ENCODE measurements at places on chromosomes 3 and 15. TPM values are rescaled to one million over a fixed set of nuclear protein-coding genes. Genes with fewer than 3 reads are reported as not detected.

- H3K27ac ChIP-seq: no peak overlapping the region
- H3K4me3 ChIP-seq: no peak overlapping the region
- no peak for DNase-seq
- no peaks in the 10 kb centered on the region for H3K36me3 ChIP-seq
- H3K4me1 ChIP-seq: no peaks in the 10 kb centered on the region
These were observed 298.3 kb downstream of the MEX3B start for GRCh38 chr15:81747482-81747881.

DNA sequence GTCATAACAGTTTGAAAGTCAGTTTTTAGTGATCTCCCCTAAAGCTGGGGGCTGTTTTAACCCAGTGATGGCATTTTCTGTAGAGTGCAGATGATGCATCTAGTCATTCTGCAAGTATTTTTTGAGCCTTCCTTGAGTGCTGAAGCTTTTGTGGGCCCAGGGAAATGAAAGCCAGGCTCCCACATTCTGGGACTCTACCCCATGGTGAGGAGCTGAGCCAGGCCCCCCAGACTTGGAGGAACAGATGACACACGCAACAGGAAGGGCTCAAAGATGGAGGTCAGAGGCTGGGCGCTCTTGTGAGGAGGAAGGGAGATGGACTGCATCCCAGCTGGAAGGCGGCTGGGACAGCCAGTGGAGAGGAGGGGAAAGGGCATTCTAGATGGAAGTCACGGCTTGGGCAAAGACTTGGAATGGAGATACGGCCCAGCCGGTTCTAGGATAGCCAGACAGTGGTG, 40.8 kb downstream of the MRAS start:
- DNase-seq: no peak
- H3K4me3 ChIP-seq: no peak overlapping the region
- no peak overlapping the region for H3K27ac ChIP-seq
- H3K27me3 ChIP-seq: peaks cover 2% of the 10 kb centered on the region
- H3K36me3 ChIP-seq: no peaks in the 10 kb centered on the region

DNA sequence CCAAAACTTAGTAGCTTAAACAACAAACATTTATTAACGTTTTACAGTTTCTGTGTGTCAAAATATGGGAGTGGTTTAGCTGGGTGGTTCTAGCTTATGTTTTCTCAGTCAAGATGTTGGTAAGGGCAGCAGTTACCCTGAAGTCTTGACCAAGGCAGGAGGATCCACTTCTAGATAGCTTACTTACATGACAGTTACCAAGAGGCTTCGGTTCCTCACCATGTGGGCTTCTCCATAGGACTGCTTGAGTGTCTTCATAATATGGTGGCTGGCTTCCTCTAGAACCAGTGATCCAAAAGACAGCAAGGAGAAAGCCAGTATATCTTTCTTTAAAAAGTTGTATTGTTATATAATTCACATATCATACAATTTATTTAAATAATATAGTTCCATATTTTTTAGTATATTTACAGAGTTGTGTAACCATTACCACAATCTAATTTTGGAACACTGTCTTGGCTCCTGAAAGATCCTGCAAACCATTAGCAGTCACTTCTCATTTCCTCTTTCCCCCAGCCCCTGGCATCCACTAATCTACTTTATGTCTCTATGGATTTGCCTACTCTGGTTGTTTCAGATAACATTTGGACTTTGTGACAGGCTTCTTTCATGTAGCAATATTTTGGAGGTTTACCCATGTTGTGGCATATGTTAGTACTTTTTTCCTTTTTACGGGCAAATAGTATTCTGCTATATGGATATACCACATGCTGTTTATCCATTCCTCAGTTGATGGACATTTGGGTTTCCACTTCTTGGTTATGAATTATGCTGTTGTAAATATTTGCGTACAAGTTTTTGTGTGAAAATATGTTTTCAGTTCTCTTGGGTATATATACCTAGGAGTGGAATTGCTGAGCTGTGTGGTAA, 33.3 kb downstream of the MAPK6 start:
- H3K36me3 ChIP-seq: peaks cover 27% of the 10 kb centered on the region
- no peak overlapping the region for H3K27ac ChIP-seq
- no peaks in the 10 kb centered on the region for H3K27me3 ChIP-seq
- DNase-seq: no peak
- no peak overlapping the region for H3K4me3 ChIP-seq

GRCh38 chr15:53536479-53537120, 222.9 kb downstream of the WDR72 start:
- no peak overlapping the region for H3K4me3 ChIP-seq
- H3K27me3 ChIP-seq: no peaks in the 10 kb centered on the region
- no peaks in the 10 kb centered on the region for H3K36me3 ChIP-seq
- no peaks in the 10 kb centered on the region for H3K4me1 ChIP-seq
- no peak overlapping the region for H3K27ac ChIP-seq
- DNase-seq: no peak

- no peaks in the 10 kb centered on the region for H3K36me3 ChIP-seq
- H3K27me3 ChIP-seq: peaks cover 4% of the 10 kb centered on the region
- peak overlapping the region; percentile 73 for H3K27ac ChIP-seq
- H3K4me1 ChIP-seq: peaks cover 75% of the 10 kb centered on the region
- DNase-seq: peak; percentile 32
These were observed 2.6 kb downstream of the MAP2K1 start for GRCh38 chr15:66389098-66389858.

DNA sequence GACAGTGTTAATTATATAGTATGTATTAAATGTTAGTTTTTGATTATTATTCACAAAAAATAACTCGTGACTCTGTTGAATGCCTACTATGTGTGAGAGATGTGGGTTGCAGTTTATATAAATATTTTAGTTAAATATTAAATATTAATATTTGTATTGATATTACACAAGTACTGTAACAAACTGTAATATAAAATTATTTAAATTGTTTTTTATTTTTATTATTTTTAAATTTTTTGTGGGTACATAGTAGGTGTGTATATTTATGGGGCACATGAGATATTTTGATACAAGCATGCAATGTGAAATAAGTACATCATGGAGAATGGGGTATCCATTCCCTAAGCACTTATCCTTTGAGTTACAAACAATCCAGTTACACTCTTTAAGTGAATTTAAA, 196.1 kb upstream of the ZNF717 start:
- H3K36me3 ChIP-seq: no peaks in the 10 kb centered on the region
- no peak overlapping the region for H3K4me3 ChIP-seq
- no peak overlapping the region for H3K27ac ChIP-seq
- no peaks in the 10 kb centered on the region for H3K4me1 ChIP-seq
- H3K27me3 ChIP-seq: no peaks in the 10 kb centered on the region

GRCh38 chr3:111156517-111156916, 84.9 kb downstream of the NECTIN3 start:
- no peaks in the 10 kb centered on the region for H3K4me1 ChIP-seq
- peaks cover under 1% of the 10 kb centered on the region for H3K27me3 ChIP-seq
- H3K36me3 ChIP-seq: no peaks in the 10 kb centered on the region
- no peak for DNase-seq
- no peak overlapping the region for H3K4me3 ChIP-seq
- no peak overlapping the region for H3K27ac ChIP-seq

- H3K36me3 ChIP-seq: peaks cover 42% of the 10 kb centered on the region
- no peak overlapping the region for H3K4me3 ChIP-seq
- H3K4me1 ChIP-seq: no peaks in the 10 kb centered on the region
- H3K27me3 ChIP-seq: no peaks in the 10 kb centered on the region
- DNase-seq: no peak
These were observed 253.2 kb downstream of the BBX start for GRCh38 chr3:107775974-107776373.

- no peaks in the 10 kb centered on the region for H3K36me3 ChIP-seq
- no peaks in the 10 kb centered on the region for H3K4me1 ChIP-seq
- DNase-seq: no peak
- peaks cover 6% of the 10 kb centered on the region for H3K27me3 ChIP-seq
These were observed 13.6 kb upstream of the AHSG start for GRCh38 chr3:186599142-186599784.

DNA sequence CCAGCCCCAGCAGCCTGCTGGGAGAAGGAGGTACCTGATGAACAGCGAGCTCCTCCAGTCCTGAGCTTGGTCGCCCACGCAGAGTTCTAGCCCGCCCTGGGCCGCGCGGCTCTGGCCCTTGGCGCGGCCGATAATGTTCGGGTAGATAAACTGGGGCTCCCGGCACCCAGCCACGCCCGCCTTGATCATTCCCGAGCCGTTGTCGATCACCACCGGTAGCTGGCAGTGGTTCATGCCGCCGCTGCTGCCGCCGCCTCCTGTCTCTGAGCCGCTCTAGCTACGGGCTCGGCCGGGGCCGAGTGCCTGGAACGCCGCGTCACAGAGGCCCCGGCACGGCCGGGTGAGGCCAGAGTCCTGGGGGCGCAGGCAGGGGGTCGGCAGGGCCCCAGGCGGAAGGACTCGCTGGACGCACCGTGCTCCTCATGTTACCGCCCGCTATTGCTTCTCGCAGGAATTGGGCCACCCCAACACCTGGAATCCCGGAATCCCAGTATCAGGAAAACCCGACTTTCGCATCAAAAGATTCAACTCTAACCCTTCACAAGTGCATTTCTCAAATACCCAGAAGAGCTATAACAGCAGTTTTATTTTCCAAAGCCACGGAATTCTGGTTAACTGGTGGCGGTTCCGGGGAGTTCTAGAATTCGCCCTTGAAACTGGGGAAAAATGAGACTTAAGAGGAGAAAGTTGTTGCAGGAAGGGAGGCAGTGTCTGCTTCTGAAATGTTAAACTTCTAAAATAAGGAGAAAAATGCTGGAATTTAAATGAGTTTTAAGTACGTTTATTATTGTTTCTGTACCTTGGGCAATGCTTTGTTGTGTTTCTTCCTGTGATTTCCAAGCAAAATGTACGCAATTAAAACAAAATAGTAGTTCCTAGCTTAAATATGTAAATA, at the start of gene ACTRT3:
Gene ACTRT3, minus strand, starts transcription at position 275 of the 895 bp plus-strand sequence. Its CDS starts 41 bp downstream, at position 234.
- H3K4me1 ChIP-seq: peaks cover 43% of the 10 kb centered on the region
- DNase-seq: peak; percentile 43
- H3K27me3 ChIP-seq: peaks cover 26% of the 10 kb centered on the region
- peak within 1 kb of the TSS; percentile 90 for H3K4me3 ChIP-seq
- peak within 1 kb of the TSS; percentile 90 for H3K27ac ChIP-seq

DNA sequence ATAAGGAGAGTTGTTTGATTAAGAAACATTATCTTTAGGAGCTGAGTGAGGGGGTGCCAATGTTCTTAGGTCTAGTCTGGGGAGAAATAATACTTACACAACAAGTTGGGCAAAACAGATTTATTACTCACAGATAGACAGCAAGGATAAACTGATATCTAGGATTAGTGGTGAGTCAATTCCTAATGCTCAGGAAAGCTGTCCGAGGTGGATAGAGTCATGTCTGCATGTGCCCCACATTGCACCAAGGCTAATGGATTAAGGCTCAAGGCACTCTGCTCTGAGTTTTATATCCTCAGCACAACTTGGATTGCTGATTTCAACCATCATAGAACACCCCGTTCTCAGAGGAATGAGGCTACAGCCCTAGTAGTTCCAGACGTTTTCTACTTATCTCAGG, 1042.3 kb downstream of the OTOL1 start:
- no peak overlapping the region for H3K4me3 ChIP-seq
- no peak for DNase-seq
- H3K36me3 ChIP-seq: no peaks in the 10 kb centered on the region
- no peak overlapping the region for H3K27ac ChIP-seq
- no peaks in the 10 kb centered on the region for H3K27me3 ChIP-seq

- H3K4me3 ChIP-seq: no peak overlapping the region
- no peaks in the 10 kb centered on the region for H3K36me3 ChIP-seq
- no peaks in the 10 kb centered on the region for H3K4me1 ChIP-seq
- no peak overlapping the region for H3K27ac ChIP-seq
- DNase-seq: no peak
These were observed 26.5 kb downstream of the DAPK2 start for GRCh38 chr15:64019764-64020163.

- no peak for DNase-seq
- H3K4me1 ChIP-seq: no peaks in the 10 kb centered on the region
- H3K36me3 ChIP-seq: no peaks in the 10 kb centered on the region
- H3K27ac ChIP-seq: no peak overlapping the region
- H3K4me3 ChIP-seq: no peak overlapping the region
These were observed 74.8 kb upstream of the NAALADL2 start for GRCh38 chr3:174784206-174784934.

DNA sequence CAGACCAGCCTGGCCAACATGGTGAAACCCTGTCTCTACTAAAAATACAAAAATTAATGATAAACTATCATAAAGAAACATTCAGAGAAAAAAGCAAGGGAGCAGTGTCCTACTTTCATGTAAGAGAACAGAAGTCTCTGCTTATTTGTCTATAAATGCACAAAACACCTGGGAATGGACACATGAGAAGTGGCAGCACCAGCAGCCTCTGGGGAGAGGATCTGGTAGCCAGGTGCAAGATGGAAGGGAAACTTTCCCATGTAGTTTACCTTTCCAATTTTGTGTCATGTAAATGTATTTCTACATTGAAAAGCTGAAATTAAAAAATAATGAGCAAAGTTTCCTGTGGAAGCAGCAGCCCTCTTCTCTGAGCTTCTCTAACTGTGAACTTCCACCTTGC, 18.8 kb downstream of the SCAP start:
- no peak overlapping the region for H3K4me3 ChIP-seq
- peak overlapping the region; percentile 34 for H3K27ac ChIP-seq
- peaks cover 9% of the 10 kb centered on the region for H3K36me3 ChIP-seq
- DNase-seq: no peak
- H3K27me3 ChIP-seq: no peaks in the 10 kb centered on the region

GRCh38 chr3:182808041-182808770, 14.9 kb downstream of the ATP11B start:
- no peak overlapping the region for H3K4me3 ChIP-seq
- peaks cover 100% of the 10 kb centered on the region for H3K4me1 ChIP-seq
- DNase-seq: no peak

DNA sequence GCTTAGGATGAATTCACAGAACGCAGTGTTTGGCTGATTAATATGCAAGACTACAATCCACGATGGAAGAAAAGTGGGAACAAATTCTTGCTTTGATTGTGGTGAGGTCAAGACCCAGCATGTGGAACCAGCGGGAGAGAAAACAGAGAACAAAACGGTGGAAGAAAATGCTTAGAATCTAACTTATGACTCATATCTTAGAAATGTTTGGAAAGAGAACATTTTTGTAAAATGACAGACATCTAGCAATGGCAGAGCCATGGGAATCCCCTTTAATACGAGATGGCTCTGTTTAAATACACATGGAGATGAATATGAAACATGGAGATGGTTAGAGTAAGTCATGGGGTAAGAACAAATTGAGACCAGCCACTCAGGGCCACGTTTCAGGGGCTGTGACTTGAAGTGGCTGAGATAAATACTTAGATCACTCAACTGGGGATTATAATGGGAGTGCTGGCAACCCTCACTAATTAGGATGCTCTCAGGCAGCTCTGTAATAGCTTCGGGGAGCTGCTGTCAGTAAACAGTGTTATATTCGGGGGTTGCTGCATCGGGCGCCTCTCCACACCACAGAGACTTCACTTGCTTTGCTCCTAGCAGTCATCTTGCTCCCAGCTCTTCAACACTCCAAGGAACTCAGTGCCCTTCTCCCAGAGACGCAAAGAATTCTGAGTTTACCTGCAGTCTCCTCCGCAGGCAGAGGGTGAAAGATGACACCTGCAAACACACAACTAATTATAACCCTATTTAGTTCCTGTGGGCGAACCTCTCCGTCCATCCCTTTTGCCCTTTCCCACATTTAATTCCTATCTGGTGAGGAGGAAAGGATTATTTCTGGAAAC, 68.0 kb upstream of the ONECUT1 start:
- no peak overlapping the region for H3K4me3 ChIP-seq
- no peak overlapping the region for H3K27ac ChIP-seq
- no peaks in the 10 kb centered on the region for H3K36me3 ChIP-seq

The SYNPR gene
- polyA plus RNA-seq: not detected

The SAMD7 gene
- polyA plus RNA-seq: not detected

The MAN2A2 gene
- polyA plus RNA-seq: 7.4 TPM

The DISP2 gene
- polyA plus RNA-seq: 1.1 TPM

The ALG1L2 gene
- polyA plus RNA-seq: not detected

The CCR3 gene
- not detected for polyA plus RNA-seq

The AQR gene
- polyA plus RNA-seq: 9.9 TPM

The ABI3BP gene
- not detected for polyA plus RNA-seq

The PLSCR5 gene
- not detected for polyA plus RNA-seq
